ENCODE measurements at places on chromosomes 6 and 20. TPM values are rescaled to one million over a fixed set of nuclear protein-coding genes. Genes with fewer than 3 reads are reported as not detected.

TRIM31 gene
- total RNA-seq = not detected

BMP7 gene
- 7.8 TPM for total RNA-seq

ANKRD66 gene
- total RNA-seq = not detected

OPRL1 gene
- 0.81 TPM for total RNA-seq

PKIB gene
- 4.1 TPM for total RNA-seq

GABRR1 gene
- total RNA-seq = 0.02 TPM

- DNase-seq = peak; percentile 27
Measured at GRCh38 chr6:79949233-79949632, 1.9 kb upstream of the ELOVL4 start.

DNA sequence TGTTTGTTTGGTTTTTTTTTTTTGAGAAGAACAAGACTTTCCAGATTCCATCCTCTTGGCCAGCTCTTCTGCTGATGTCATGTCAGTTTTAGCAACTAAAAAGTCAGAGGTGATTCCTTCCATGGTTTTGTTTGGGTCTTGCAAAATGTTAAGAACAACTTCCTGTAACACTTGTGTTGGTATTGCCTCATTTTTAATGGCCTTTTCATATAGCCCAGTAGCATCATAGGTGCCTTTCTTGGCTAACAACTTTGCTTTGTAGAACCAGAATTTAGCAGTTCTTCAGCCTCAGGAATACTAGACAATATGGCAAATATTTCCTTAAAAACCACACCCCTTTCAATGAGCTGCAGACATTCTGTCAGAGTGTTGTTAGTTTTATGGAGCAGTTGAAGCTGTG lies 99.5 kb upstream of the SIRPG start:
- no peak for DNase-seq

DNA sequence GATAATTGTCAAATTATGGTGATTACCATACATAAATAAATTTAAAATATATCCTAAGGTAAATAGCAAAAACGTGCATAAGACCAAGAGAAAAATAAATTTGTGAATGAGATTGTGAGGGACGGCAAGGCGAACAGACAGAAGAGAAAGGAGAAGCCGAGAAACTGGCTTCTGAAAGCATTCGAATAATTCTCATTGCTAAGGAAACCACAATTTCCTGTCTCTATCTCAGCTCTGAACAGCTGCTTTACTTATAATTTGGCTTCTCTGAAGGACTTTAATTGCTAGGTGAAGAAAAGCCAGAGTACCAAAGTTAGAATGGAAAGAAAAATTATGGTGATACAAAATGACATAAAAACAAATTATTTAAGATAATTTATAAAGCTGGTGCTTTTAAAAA lies 79.0 kb upstream of the RGS17 start:
- DNase-seq = peak; percentile 51

DNA sequence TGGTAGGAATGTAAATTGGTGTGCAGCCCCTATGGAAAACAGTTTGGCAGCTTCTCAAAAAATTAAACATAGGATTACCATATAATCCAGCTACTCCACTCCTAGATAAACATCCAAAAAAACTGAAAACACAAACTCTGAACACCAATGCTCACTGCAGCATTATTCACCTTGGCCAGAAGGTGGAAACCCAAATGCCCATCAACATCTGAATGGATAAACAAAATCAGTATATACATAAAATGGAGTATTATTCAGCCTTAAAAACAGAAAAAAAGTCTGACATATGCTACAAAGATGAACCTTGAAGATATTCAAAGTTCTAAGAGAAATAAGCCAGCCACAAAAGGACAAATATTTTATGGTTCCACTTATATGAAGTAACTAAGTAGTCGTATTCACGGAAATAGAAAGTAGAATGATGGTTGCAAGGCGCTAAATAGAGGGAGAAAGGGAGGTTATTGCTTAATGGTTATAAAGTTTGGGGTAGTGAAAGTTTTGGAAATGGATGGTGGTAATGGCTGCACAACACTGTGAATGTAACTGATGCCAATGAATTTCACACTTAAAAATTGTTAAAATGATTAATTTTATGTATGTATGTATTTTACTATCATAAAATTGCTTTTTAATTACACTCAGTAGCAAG lies 4.0 kb downstream of the PHF10 start:
- DNase-seq = no peak

- no peak for DNase-seq
Measured at GRCh38 chr6:84779380-84779779, 15.0 kb upstream of the TBX18 start.

- DNase-seq = no peak
Measured at GRCh38 chr20:7038029-7038428, 270.5 kb downstream of the BMP2 start.

- no peak for DNase-seq
Measured at GRCh38 chr6:21850691-21851090, 257.1 kb downstream of the SOX4 start.

DNA sequence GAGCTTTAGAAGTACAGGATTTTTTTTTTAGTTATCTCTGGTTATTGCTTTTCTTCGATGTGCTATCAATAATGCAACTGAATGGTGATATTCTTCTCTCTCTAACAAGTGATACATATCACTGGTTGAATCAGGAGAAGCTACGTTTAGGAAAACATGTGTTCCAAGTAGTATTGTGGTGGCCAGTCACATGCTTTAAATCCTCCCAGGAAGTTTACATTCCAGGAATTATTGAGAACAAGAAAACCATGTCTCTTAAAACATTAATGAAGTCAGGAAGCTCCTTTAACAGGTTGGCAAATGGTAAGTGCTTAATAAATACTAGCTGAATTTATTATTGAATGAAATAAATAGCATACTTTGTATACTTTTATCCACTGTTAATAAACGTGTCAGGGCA lies 371.1 kb downstream of the BCKDHB start:
- DNase-seq = peak; percentile 6

DNA sequence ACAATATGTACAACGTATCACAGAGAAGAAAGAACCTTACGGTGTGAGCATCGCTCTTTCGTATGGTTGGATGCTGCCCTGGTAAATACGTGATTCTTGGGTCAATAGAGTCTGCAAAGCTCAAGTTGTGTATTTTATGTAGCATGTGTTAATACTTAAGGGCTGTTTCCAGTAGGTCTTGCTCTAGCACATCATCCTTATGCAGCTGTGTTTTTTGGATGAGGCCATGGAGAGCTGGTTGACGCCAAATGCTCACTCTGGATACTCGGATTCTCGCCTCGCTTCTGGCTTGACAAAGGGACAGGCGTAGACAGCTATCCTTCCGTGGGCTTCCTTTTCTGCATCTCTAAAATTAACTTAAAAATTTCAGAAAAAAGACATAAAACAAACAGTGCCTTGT lies 38.9 kb downstream of the SNRNP48 start:
- no peak for DNase-seq

DNA sequence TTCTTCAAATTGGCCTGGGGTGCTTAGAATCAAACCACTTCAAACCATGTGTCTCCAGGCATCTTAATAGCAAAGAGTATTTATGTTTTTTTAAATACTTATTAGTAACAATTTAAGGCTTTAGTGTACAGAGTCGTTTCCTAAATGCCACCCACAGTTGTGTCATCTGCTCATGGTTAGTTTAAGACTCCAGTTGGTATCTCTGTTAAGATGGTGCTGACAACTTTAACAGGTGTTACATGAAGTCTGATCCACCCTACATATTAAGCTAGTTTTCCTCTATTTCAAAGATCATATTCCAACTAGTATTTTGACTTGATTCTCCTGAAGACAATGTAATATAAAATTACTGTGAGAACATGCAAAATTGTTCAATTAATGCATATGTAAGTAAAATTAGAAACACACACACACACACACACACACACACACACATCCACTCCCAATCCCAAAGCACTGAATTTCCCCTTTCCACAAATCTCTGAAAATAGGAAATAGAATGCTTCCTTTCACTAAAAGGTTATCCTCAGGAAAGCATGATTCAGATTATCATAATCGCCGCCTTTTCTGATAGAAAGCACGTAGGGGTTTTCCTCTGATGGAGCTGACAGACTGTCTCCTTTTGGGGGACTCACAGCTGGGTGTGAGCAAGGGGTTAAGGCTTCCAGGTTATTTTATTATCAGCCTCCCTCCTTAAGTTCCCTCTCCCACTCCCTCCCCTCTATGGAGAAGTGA lies 10.5 kb downstream of the CNKSR3 start:
- no peak for DNase-seq

DNA sequence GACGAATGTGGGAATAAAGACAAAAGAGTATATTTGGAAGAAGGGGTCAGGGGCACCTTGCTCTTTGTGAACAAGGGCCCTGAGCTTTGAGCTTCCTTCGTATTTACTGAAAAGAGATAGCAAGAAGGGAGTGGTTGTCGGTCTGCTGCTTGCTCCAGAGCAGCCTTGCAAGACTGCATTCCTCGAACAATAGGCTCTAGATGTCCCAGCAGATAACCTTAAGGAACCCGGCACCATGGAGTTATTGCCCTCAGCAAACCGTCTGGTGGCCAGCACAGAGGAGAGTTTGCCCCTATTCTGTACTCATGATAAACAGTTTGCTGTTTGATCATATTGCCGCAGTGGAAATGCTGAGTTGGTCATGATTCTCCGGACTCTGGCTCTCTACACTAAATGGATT lies 22.7 kb downstream of the HLA-DRB1 start:
- no peak for DNase-seq

DNA sequence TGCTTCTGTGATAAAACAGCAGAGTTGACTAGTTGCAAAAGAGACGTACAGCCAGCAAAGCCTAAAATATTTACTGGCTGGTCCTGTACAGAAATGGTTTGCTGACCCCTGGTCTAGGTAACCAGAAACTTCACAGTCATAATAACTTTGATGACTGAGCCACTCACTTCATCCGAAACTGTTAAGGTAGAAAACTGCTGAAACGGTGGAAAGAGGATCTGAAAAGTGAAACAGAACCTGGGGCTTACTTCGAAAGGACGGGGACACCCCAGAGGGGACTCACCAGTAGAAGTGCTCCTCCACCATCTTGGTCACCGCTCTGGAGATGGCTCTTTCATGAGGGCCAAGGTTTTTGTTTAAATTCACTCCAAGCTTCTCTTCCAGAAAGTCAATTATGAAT lies 16.4 kb downstream of the FAXC start:
- DNase-seq = no peak

DNA sequence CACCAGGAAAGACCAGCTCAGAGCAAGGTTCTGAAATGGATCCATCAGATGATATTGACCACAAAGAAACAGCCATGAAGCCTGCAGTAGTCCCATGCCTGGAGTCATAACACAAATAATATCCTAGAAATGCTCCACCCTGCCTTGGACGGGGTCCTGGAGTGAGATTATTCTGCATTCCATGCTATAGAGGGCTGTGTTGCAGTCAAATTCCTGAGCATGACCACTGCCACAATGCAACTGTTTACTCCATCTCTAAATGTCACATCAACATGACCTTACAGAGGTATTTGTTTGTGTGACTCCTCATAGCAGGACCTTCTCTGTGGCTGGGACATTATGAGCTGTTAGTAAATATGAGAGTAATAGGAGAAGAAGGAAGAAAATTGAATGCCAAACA lies 257.5 kb upstream of the TCF21 start:
- no peak for DNase-seq

- no peak for DNase-seq
Measured at GRCh38 chr20:8196096-8196495, 64.0 kb downstream of the PLCB1 start.

GRCh38 chr6:71056656-71057055 lies 99.8 kb upstream of the B3GAT2 start:
- no peak for DNase-seq
